ENCODE measurements at places on chromosomes 2 and 18. TPM values are rescaled to one million over a fixed set of nuclear protein-coding genes. Genes with fewer than 3 reads are reported as not detected.

HOXD8 gene
- total RNA-seq = not detected

TRIB2 gene
- total RNA-seq = 38.1 TPM

CD207 gene
- not detected for total RNA-seq

DYSF gene
- 0.17 TPM for total RNA-seq

HOXD12 gene
- total RNA-seq = not detected

LIMS4 gene
- 0.59 TPM for total RNA-seq

FOXD4L1 gene
- total RNA-seq = 0.10 TPM

PPIL3 gene
- 41.4 TPM for total RNA-seq

PARD3B gene
- total RNA-seq = 0.83 TPM

LOXL3 gene
- total RNA-seq = 0.78 TPM

POTEC gene
- total RNA-seq = not detected

All from T-helper 1 cell treated with Interleukin-12 subunit alpha and Interleukin-12 subunit beta and Interleukin-4 antibody, amounts not matched to agents 30 ng/mL and 1 ng/mL, for 36 hours (primary cell).